ENCODE measurements at places on chromosomes 13 and 19.
A peak's percentile ranks its signal among the peaks of the same experiment; 100 is the strongest.

DNA sequence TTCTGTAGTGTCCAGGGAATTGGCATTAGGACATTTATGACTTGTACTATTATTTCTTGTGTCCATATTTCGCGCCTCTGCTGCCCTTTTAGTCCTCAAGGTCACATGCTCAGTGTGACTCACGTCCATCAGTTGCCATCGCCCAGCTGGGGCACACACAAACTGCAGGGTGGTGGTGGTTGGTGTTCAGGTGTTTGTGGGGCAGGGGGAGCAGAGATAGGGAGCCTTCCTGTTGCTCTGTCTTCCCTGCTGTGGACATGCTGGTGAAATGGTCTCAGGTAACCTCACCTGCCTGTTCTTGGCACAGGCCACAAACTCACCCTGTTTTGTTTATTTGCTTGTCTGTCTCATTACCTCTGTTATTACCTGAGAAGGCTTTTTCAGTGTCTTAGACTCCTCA, 22.4 kb downstream of the PRR12 start:
- H3K36me3 ChIP-seq = peaks cover 76% of the 10 kb centered on the region
- no peak overlapping the region for H3K4me3 ChIP-seq
- peaks cover 22% of the 10 kb centered on the region for H3K4me1 ChIP-seq
- DNase-seq = no peak

- H3K27ac ChIP-seq = no peak overlapping the region
- no peak for DNase-seq
- H3K36me3 ChIP-seq = peaks cover 92% of the 10 kb centered on the region
Measured at GRCh38 chr19:46732172-46732938, 13.5 kb upstream of the FKRP start.

GRCh38 chr19:18063463-18063862, 23.3 kb downstream of the IL12RB1 start:
- no peaks in the 10 kb centered on the region for H3K36me3 ChIP-seq
- H3K4me1 ChIP-seq = peaks cover 3% of the 10 kb centered on the region
- no peak overlapping the region for H3K4me3 ChIP-seq
- no peak overlapping the region for H3K27ac ChIP-seq

- no peak overlapping the region for H3K4me3 ChIP-seq
- H3K27me3 ChIP-seq = no peaks in the 10 kb centered on the region
- DNase-seq = no peak
- H3K36me3 ChIP-seq = peaks cover 56% of the 10 kb centered on the region
Measured at GRCh38 chr19:44657211-44657921, 13.7 kb downstream of the PVR start.

DNA sequence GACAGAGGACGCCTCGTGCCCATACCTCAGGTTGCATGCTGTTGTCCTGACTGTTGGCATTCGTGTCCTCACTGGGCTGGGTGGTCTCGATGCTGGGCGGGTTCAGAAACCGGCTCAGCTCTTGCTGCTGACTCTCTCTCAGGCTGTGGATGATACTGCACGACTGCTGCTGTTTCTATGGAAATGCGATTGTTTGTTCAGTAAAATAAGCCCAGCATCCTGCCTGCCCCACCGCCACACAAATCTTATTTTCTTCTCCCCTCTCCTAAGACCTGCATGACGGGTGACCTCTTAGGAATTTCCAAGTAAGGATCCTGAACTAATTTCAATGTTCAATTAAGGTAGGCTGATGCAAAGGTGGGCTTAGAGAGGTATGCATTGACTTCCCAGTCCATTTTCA, 356.5 kb downstream of the NALCN start:
- no peak overlapping the region for H3K4me3 ChIP-seq
- no peaks in the 10 kb centered on the region for H3K4me1 ChIP-seq
- no peak for DNase-seq
- H3K27me3 ChIP-seq = no peaks in the 10 kb centered on the region

GRCh38 chr19:49862391-49863253, 4.8 kb downstream of the PNKP start:
- peaks cover 38% of the 10 kb centered on the region for H3K4me1 ChIP-seq
- H3K4me3 ChIP-seq = no peak overlapping the region
- no peak overlapping the region for H3K27ac ChIP-seq
- H3K27me3 ChIP-seq = no peaks in the 10 kb centered on the region
- H3K36me3 ChIP-seq = peaks cover 61% of the 10 kb centered on the region
- DNase-seq = peak; percentile 68

DNA sequence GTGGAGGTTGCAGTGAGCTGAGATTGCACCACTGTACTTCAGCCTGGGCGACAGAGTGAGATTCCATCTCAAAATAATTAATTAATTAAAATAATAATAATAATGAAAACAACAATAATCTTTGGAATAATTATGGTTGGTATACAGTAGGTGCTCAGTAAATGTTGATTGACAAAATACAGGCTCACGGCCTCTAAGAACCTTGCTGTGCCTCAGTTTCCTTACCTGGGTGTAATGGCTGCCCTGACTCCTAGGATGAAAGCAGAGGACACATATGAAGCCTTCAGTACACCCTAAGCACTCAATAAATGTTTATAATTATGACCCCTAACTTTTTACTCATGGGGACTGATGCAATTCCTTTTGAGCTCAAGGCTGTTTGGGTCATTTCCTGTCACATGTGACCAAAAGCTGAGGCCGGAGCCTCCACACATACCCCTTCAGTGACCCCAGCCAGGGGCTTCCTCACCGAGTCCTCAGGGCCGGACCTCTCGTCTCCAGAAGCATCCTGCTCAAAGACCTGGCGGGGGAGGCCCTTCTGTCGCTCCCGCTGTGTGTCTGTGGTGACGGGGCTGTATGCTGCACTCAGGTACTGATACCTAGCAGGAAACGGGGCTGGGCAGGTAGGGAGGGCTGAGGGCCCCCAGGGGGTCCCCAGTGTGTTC, 10.5 kb downstream of the DOCK6 start:
- H3K4me1 ChIP-seq = peaks cover 6% of the 10 kb centered on the region
- peaks cover 48% of the 10 kb centered on the region for H3K36me3 ChIP-seq
- no peak for DNase-seq
- no peak overlapping the region for H3K27ac ChIP-seq
- no peaks in the 10 kb centered on the region for H3K27me3 ChIP-seq

- DNase-seq = no peak
- H3K27me3 ChIP-seq = no peaks in the 10 kb centered on the region
- no peaks in the 10 kb centered on the region for H3K36me3 ChIP-seq
Measured at GRCh38 chr13:29573190-29573589, 22.3 kb downstream of the SLC7A1 start.

- no peak overlapping the region for H3K27ac ChIP-seq
- no peaks in the 10 kb centered on the region for H3K36me3 ChIP-seq
- DNase-seq = peak; percentile 45
- H3K4me3 ChIP-seq = no peak overlapping the region
- H3K27me3 ChIP-seq = peaks cover 29% of the 10 kb centered on the region
Measured at GRCh38 chr19:15587663-15588062, 27.4 kb upstream of the CYP4F8 start.

- no peak overlapping the region for H3K27ac ChIP-seq
- H3K4me3 ChIP-seq = no peak overlapping the region
- peaks cover 20% of the 10 kb centered on the region for H3K4me1 ChIP-seq
- H3K36me3 ChIP-seq = peaks cover 80% of the 10 kb centered on the region
- DNase-seq = no peak
- H3K27me3 ChIP-seq = no peaks in the 10 kb centered on the region
Measured at GRCh38 chr19:5134691-5135090, 165.8 kb downstream of the KDM4B start.

Data from suprapubic skin (tissue), 4 donors.